DMS79 treated with DMSO at 0.1 percent for 48 hours (cell line): ENCODE measurements at places on chromosomes 3 and 15.

DNA sequence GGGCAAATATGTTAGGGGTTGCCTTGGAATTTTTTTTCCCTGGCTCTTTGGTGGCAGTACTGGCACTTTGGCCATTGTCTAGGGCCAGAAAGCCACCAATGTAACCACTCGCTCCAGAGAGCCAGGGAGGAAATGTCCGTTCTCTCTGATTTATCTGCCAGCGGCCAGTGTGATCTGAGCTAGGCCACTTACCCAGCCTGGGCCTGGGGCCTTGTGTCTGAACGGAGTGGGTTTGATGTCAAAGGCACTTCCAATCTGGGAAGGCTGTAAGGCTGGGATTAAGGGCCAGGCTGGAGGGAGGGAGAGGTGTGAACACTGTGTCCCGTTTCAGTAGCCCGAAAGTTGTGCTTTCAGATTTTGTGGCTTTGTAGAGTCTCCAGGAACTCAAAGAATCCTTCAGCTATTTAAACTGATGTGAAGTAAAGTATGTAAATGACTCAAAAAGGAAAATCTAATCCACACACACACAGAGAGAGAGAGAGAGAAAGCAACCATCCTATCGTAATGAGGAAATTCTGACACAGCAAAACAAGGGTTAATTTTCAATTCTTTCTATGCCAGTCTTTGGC, 271.0 kb downstream of the PDZRN3 start:
- no peak for DNase-seq

DNA sequence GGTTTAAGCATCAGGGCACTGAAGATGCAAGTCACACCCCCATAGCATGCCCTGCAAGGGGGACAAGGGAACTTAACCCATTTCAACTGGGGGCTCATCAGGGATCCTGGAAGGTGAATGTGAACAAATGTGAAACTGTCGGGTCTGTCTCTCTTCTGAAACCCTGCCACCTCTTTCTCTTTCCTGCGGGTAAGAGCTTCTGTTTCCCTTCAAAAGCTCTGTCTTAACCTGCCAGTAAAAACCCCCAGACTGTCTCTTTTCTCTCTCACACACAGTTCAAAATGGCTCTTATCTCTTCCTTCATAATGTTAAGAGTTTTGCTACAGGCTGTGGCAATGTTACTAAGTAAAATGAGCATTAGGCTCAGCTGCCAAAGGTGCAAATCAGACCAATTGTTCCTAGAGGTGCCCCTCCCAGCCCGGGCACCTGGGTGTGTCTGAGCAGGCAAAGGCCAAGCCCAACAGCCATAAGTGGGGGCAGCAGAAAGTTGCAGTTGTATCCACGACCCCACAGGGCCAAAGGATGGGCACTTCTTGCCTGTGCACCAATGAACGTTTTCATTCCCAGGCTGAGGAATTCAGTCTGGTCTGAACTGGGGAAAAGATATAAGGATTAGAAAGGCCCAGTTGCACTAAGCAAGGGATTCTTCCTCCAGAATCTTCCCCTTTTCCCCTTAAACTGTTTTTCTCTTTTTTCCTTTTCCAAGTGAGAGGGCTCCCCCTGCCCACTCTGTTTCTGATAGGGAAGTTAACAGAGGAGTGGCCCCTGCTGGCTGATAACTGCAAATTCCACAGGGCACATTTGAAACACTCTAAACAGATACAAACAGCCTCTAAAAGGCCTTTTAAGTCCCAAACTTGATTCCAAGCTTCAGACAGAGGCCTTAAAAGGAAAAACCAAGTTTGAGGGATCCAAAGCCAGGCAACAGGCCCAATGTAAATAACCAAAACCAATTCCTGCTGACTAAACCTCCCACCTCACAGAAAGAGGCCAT, 113.8 kb upstream of the EPHA6 start:
- no peak for DNase-seq

- no peak for DNase-seq
Measured at GRCh38 chr3:58567251-58567515, 10.0 kb downstream of the FAM107A start.

- no peak for DNase-seq
Measured at GRCh38 chr15:97482521-97482920, 478.0 kb upstream of the ARRDC4 start.

- no peak for DNase-seq
Measured at GRCh38 chr3:71087143-71088018, 496.1 kb downstream of the FOXP1 start.

- DNase-seq: peak; percentile 7
Measured at GRCh38 chr3:48716508-48716981, 476 bp downstream of the IP6K2 start.

DNA sequence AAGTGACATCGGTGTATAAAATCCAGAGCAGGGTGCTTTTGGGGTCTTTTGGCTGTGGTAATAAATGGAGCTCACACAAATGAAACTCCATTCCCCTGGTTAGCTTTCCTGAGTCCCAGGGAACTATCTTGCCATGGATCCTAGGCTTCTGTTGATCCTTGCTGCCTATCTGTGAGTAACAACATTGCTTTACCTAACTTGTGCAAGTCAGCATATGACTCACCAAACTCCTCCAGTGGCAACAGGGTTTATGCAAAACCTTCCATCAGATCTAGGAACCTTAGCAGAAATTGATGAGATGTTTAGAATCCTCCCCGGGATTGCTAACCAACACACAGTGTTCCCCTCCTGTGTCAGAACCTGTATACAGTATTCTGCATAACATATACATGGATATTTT, 105.4 kb downstream of the SCAPER start:
- no peak for DNase-seq

DNA sequence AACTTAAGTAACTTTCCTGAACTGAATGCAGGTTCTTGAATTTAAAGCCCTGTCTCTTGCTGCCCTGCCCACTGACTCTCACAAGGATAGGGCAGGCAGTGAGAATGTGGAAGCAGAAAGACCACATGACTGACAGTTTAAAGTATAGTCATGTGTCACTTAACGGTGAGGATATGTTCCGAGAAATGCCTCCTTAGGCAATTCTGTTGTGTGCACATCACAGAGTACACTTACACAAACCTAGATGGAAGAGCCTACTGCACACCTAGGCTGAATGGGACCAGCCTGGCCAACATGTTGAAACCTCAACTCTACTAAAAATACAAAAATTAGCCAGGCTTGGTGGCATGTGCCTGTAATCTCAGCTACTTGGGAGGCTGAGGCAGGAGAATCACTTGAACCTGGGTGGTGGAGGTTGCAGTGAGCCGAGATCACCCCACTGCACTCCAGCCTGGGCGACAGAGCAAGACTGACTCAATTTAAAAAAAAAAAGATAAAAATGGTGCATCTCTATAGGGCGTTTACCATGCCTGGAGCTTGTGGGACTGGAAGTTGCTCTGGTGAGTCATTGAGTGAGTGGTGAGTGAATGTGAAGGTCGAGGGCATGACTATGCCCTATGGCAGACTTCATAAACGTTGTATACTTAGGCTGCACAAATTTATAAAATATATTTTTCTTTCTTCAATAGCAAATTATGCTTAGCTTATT, 18.9 kb upstream of the COPG1 start:
- DNase-seq: no peak

GRCh38 chr3:24300949-24301348, 193.7 kb downstream of the THRB start:
- no peak for DNase-seq

GRCh38 chr15:61634837-61635236, 405.7 kb upstream of the RORA start:
- peak; percentile 23 for DNase-seq

DNA sequence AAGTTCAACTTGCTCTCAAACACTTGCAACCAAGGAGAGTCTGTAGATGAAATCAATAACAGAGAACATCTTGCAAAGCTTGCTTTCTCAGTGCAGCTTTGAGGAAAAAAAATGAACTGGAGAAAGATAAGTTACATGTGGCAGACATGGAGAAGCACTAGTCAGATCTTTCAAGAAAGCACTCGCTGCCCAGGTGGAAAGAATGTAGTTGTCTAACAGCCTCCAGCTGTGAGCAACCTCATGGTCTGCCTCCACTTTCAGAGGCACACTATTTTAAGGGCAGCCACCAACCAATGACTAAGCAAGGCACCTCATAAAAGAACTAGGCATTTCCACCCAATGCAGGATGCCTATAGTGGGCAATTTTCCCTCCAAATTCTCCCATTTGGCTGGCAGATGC, 125.4 kb upstream of the CPNE4 start:
- no peak for DNase-seq

- DNase-seq: no peak
Measured at GRCh38 chr3:135874035-135874434, 91.5 kb upstream of the PPP2R3A start.

- DNase-seq: no peak
Measured at GRCh38 chr3:13294442-13295351, 125.4 kb downstream of the NUP210 start.

GRCh38 chr3:105826778-105827634, 41.8 kb downstream of the CBLB start:
- DNase-seq: no peak
